ENCODE measurements at places on chromosomes 12 and 14.

DNA sequence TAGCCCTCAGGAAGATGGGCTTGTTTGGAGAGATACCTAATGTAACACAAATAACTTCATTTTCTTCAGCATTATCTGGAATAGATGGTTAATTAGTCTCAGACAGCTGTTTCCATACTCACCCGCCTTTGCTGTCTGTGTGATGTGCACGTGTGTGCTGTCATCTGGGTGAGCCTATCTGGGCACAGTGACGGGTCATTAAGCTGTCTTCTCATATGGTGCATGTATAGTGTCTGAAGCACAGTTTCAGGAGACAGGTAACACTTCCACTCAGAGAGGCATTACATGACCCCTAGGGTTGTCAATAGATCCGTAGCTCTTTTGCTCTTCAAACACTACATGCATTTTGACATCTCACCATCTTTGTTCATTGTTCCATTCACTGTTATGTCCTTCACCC is 493.3 kb downstream of the APAF1 start:
- no peak for DNase-seq

- no peak for DNase-seq
Measured at GRCh38 chr14:22220427-22220826, 368.6 kb downstream of the DAD1 start.

GRCh38 chr14:34628681-34629135 is 1.2 kb downstream of the SNX6 start:
- DNase-seq, result no peak

GRCh38 chr14:61217516-61217915 is 63.6 kb downstream of the TMEM30B start:
- DNase-seq, result no peak

GRCh38 chr14:87644689-87645088 is 348.3 kb downstream of the GALC start:
- DNase-seq, result no peak

DNA sequence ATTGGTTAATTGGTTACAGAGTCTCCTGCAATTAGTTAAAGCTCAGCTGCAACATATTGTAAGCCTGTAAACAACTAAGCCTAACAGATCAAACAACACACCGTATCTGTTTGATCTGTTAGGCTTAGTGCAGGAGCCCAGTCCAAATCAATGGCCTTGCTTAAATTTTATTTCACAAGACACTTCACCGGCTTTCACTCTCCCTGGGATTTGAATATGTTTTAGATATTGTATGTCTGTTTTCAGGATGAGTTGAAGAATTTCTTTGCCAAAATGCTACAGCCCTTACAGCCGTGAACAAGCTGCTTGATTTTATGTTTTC is 5.5 kb upstream of the RNASE1 start:
- no peak for DNase-seq

DNA sequence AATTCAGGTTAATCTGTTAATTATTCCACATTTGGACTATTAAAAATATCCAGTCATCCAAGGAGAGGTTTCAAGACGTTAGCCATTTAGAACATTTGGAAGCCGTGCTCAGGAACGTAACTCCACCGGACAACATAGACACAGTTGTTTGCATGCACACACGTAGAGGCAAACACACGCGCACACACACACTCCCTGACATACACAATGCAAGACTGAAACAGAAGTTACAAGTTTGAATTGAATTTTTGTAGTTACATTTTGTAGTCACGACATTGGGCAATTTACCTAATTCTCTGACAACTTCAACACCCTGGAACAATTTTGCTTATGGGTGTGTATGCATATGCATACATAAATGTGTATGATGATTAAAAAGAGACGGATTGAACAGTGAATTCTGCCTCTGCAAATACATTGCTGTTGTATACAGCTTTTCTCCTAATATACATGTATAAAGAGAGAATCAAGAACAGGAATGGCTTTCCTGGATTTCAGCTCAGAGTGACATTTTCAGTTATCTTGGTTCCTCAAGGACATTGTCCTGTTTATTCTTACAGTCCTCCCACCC is 298.8 kb downstream of the LRFN5 start:
- no peak for DNase-seq

- no peak for DNase-seq
Measured at GRCh38 chr12:63752283-63752682, 27.4 kb upstream of the RXYLT1 start.

DNA sequence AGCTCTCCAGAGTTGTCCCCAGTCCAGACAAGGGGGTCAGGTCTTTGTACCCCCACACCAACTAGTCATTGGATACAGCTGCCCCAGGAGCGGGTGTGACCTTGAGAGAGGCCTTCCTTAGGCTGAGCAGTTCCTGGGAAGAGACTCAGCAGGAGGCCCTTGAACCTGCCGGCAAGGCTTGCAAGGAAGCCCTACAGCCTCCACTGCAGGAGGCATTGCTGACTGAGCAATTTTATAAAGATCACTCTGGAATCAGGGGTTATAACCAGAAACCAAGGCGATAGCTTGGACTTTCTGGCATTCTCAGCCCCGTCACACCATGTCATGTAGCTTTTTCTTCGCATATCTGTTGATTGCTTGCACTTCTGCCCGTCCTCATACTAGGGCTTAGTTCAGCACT is 291.3 kb upstream of the CRY1 start:
- no peak for DNase-seq

- DNase-seq, result no peak
Measured at GRCh38 chr12:96233168-96233567, 39.0 kb downstream of the ELK3 start.

- peak; percentile 90 for DNase-seq
Measured at GRCh38 chr12:122687086-122687485, 16.1 kb downstream of the HCAR2 start.

DNA sequence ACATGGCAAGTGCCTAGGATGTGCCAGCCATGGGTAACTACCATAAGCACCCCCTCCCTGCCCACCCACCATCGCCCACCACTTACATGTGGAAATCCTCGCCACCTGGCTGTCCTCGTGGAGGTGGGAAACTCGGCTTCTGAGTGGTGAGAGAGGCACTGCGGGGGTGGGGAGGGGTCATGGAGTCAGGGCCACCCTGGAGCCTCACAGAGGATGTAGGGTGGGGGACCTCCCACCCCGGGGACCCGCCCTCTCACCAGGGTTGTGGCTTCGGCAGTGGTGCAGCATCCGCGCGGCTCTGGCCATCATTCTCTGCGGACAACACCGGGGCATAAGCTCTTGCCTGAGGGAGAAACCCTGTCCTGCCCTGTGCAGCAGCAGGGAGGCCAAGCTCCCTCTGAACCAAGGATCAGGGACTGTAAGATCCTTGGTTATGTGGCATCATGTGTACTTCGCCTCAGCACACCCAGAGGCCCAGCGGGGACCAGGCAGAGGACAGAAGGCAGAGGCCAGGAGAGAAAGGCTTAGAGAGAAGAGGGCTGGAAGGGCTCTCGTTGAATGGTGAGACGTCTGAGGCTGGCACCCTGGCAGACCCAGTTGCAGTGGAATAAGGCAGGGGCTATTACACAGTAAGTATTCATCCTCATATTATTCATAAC is 12.8 kb upstream of the ENDOU start:
- DNase-seq, result no peak

DNA sequence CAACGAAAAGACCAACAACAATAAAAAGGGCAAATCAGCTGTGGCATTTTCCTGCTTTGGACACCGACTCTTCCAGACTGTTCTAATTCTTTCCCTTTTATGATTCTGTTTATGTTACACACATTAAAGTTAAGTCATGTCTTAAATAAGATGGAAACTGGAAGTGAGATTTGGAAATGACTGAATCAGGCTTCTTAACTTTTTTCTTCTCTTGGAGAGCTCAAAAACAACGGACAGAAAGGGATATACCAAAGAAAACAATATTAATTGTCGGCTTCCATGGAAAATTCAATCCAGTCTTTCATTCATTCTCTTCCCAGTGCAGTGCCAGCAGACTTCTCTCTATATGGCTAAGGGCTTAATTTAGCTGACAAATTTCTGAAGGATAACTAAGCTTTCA is 214.9 kb upstream of the DDHD1 start:
- DNase-seq, result no peak

- DNase-seq, result no peak
Measured at GRCh38 chr14:100443603-100444002, 120.5 kb downstream of the SLC25A47 start.

- no peak for DNase-seq
Measured at GRCh38 chr12:88208661-88209060, 66.6 kb downstream of the TMTC3 start.

- no peak for DNase-seq
Measured at GRCh38 chr14:85325134-85326017, 204.6 kb upstream of the FLRT2 start.

DNA sequence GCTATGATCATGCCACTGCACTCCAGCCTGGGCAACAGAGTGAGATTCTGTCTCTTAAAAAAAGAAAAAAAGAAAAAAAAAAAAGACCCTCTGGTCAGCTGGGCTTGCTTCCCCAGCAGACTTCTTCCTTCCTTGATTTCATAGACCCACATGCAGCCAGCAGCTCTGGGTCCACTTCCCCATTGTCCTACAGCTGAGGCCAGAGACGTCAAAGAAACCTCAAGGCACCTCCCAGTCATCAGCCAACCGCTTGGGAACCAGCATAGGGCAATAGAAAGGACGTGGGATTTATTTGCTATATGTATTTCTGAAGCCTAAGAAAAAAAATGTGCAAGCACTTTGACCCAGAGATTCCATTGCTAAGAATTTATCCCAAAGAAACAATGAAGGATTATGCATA is 35.4 kb upstream of the SPPL3 start:
- DNase-seq, result peak; percentile 71

DNA sequence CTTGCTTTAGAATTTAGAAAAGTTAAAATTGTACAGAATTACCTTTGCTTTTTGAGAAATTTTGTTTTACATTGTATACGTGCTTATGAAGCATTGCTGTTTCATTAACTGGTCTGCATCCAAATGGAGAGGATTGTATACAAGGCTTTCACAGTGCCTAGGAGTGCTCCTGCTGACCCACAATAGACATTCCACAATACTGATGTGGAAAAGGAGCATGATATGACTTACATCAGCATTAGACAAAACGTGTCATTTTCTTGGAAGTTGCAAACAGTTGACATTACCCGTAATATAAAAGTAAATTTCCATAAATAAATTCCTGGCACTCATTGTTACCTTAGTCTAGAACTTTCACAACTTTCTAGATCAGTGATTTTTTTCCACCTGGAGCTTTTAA is 1.9 kb downstream of the PRKD1 start:
- DNase-seq, result no peak

GRCh38 chr14:73594491-73594890 is 2.8 kb downstream of the ACOT4 start:
- DNase-seq, result no peak

GRCh38 chr12:31440586-31440985 is 114.6 kb upstream of the SINHCAF start:
- DNase-seq, result no peak

GRCh38 chr12:71240946-71241345 is 83.1 kb upstream of the TSPAN8 start:
- no peak for DNase-seq

GRCh38 chr14:92041203-92041602 is 1.3 kb upstream of the TRIP11 start:
- DNase-seq, result no peak

DNA sequence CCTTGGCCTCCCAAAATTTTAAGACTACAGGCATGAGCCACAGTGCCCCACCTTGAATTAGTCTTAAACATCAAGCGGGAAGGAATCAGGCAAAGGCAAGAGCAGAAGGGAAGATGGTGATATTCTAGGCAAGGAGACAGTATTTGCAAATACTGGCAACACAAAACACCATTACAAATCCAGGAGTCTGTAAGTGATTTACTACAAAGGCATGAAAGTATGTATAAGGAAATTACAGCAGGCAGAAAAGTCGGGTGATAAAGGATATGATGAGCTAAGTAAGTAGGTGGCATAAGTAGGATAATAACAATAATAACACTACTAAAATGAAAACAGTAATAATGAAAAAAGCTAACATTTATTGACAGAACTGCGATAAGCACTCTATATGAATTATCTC is 28.5 kb downstream of the FMNL3 start:
- DNase-seq, result no peak

- no peak for DNase-seq
Measured at GRCh38 chr14:22598896-22599244, 770 bp downstream of the ABHD4 start.

- DNase-seq, result no peak
Measured at GRCh38 chr12:107241411-107241810, 148.1 kb upstream of the CRY1 start.

GRCh38 chr14:68513838-68514607 is 278.8 kb downstream of the ZFP36L1 start:
- DNase-seq, result no peak

DNA sequence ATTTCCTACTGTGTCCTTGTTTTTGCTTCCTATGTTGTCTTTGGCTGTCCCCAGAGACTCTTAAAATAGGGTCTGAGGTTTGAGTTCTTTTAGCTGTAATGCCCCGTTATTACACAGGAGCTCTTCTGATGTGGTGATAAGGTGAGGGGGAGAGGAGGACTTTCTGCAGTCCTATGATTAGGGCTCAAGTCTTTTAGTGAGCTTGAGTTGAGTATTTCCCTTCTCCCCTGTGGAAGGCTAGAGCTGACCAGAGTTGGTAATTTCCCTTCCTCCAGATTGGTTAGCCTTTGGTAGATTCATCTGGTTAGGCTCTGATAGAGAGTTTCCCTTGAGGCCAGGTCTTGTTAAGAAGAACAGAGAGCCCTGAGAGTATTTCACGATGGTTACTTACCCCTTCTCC is 4.3 kb upstream of the HIF1A start:
- DNase-seq, result no peak

- no peak for DNase-seq
Measured at GRCh38 chr12:68185598-68185997, 26.1 kb upstream of the IFNG start.

DNA sequence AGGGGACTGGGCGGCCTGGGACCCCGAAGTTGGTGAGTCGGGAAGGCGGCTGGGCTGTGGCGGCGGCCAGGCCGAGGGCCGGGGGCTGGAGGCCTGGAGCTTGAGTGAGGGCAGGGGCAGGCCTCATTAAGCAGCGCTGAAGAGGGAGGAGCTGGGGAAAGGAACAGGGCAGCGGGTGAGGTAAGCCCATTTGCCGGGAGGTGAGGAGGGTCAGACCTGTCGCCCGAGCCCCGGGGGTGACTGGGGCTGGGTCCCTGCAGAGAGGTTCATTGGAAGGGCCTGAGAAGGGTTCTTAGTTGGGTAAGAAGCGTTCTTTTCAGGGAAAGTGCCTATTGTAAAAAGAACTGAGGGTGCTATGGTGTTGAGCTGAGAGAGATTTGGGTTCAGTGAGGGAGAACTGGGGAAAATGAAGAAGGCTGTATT is 441 bp downstream of the RAB5B start:
- peak; percentile 78 for DNase-seq

GRCh38 chr12:114499338-114499737 is 93.4 kb upstream of the TBX5 start:
- DNase-seq, result no peak

DNA sequence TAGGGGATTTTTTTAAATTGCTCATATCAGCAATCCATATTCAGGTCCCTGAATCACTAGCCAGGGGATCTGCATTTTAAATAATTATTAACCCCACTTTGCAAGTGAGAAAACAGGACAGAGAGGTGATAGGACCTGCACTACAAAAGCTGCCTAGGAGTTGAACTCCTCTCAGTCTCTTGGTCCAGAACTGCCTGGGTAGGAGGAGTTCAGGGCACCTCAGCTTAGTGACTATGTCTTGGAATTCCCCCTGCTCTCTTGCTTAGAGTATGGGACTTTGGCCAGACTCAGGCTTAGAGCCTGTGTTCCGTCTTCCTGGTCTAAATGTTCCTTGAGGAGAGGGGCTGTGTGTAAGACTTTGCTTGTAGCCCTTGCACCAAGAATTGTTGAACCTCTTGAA is 68.2 kb upstream of the WSCD2 start:
- DNase-seq, result no peak

Measured in lower lobe of right lung (tissue), 2 donors.